Activated CD4-positive, alpha-beta memory T cell treated with anti-CD3 and anti-CD28 coated beads, Interleukin-2, amount 10 ng/mL, durations not matched to agents 7 days and 5 days (primary cell): ENCODE measurements at places on chromosomes 1 and 21. TPM values are rescaled to one million over a fixed set of nuclear protein-coding genes. Genes with fewer than 3 reads are reported as not detected.

The CADM3 gene
- not detected for total RNA-seq

The OR2T2 gene
- not detected for total RNA-seq

DNA sequence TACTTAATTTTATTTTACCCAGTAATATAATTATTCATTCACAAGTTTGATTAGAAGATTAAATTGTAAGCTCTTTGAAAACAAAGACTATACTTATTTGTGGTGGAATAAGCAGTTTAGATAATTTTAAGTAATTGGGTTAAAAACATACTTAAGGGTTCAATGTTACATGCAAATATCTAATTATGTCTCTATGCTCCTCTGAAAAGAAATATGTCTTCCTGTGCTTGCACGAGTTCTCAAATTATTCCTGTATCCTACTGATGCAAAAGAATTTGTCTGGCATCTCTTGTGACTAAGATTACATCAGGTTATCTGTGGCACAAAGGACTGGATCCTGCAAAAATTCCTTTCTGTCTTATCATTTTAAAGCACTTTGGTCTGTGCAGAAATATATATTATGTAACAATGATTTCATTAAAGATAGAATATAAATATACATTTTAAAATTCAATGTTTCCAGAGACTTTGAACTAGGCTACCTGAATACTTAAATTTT, 416.7 kb downstream of the COL11A1 start:
- H3K4me1 ChIP-seq = no peaks in the 10 kb centered on the region
- H3K4me3 ChIP-seq = no peak overlapping the region
- H3K36me3 ChIP-seq = no peaks in the 10 kb centered on the region
- no peaks in the 10 kb centered on the region for H3K27me3 ChIP-seq
- DNase-seq = no peak
- H3K27ac ChIP-seq = no peak overlapping the region

The KPRP gene
- total RNA-seq = not detected

DNA sequence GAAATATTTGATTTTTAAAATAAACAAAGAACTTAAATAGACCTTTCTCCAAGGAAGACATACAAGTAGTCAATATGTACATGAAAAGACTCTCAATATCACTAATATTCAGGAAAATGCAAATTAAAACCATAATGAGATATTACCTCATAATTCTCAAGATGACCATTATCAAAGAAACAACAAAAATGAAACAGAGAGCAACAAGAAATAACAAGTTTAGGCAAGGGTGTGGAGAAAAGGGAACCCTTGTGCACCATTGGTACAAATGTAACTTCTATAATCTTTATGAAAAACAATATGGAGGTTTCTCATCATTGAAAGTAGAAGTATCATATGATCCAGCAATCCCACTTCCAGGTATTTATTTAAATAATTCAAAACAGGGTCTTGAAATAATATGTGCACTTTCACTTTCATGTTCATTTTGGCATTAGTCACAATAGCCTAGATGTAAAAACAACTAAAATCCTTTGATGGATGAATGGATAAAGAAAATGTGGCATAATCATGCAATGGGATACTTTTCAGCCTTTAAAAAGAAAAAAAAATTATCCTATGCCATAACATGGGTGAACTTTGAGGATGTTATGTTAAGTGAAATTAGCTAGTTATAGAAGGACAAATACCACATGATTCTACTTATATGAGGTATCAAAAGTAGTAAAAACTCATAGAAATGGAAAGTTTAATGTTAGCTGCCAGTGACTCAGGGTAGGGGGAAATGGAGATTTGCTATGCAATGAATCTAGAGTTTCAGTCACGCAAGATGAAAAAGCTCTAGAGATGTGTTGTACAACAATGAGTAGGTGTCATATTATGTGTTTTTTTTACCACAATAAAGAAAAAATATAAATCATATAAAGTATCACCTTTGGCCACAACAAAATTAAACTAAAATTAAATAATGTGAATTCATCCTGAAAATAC, 114.5 kb upstream of the LYPLAL1 start:
- DNase-seq = no peak
- H3K4me3 ChIP-seq = no peak overlapping the region
- no peaks in the 10 kb centered on the region for H3K27me3 ChIP-seq
- H3K36me3 ChIP-seq = no peaks in the 10 kb centered on the region
- H3K4me1 ChIP-seq = no peaks in the 10 kb centered on the region

DNA sequence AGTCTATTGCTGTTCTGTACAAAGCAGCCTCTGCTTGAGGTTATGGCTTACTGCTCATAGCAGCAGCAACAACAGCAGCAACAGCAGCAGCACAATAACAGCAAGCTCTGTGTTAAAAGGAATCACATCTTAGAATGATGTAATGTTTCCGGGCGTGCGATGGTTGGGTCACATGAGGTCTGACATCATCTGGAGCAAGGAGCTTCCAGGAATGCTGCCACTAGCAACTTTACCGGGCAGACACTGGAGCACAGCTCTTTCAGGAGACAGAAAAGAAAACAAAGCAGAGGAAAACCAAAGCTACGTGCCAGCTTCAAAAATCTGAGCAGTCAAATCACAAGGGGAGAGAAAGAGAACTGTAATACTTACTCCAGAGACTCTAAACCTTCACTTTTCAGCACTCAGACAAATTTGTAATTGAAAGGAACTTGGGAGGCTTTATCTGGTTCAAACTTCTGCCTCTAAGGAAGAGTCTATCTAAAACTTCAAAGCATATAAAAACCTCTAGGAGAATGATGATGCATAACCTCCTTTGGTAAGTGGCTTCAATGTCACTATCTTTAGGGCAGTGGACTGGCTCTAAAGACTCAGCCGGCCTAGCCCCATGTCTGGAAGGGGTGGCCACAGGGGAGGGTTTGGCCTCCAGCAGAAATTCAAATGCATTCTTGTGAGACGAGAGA, 28.3 kb upstream of the RAB3GAP2 start:
- no peaks in the 10 kb centered on the region for H3K36me3 ChIP-seq
- DNase-seq = no peak
- peaks cover 13% of the 10 kb centered on the region for H3K27me3 ChIP-seq
- H3K4me3 ChIP-seq = no peak overlapping the region
- H3K27ac ChIP-seq = no peak overlapping the region
- H3K4me1 ChIP-seq = peaks cover 1% of the 10 kb centered on the region

- H3K27me3 ChIP-seq = no peaks in the 10 kb centered on the region
- no peak overlapping the region for H3K27ac ChIP-seq
- no peak overlapping the region for H3K4me3 ChIP-seq
- H3K36me3 ChIP-seq = no peaks in the 10 kb centered on the region
- no peak for DNase-seq
Observed at GRCh38 chr1:232438476-232438875, 191.5 kb downstream of the SIPA1L2 start.

DNA sequence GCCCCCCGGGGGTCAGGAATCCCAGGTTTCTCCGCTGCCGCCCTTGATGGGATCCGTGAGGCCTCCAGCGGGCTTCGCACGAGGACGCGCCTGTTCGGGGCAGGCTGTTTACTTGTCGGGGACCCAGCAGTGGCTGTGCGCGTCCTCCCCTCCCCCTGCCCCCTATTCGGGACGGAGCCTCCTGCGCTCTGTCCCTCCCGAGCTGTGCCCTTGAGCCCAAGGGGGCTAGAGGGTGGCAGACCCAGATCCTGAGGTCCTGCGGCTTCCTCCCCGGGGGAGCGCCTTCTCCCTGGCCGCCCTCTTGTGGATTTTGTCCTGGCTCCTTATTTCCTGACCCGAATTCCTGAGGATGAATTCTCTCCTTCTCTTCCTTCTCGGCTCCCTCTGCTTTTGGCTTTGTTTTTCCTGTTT, 38.4 kb downstream of the PIK3CD start:
- peaks cover 63% of the 10 kb centered on the region for H3K4me1 ChIP-seq
- DNase-seq = no peak
- peaks cover 53% of the 10 kb centered on the region for H3K36me3 ChIP-seq
- peak overlapping the region; percentile 29 for H3K27ac ChIP-seq

- no peak for DNase-seq
- H3K4me3 ChIP-seq = no peak overlapping the region
- no peaks in the 10 kb centered on the region for H3K36me3 ChIP-seq
- no peak overlapping the region for H3K27ac ChIP-seq
Observed at GRCh38 chr1:93519199-93519829, 71.4 kb downstream of the FNBP1L start.

- no peak overlapping the region for H3K27ac ChIP-seq
- DNase-seq = no peak
- H3K4me1 ChIP-seq = peaks cover 25% of the 10 kb centered on the region
- peaks cover 23% of the 10 kb centered on the region for H3K36me3 ChIP-seq
Observed at GRCh38 chr1:1847061-1847850, 43.6 kb downstream of the GNB1 start.

- H3K27me3 ChIP-seq = no peaks in the 10 kb centered on the region
- H3K27ac ChIP-seq = no peak overlapping the region
- H3K36me3 ChIP-seq = no peaks in the 10 kb centered on the region
- H3K4me3 ChIP-seq = no peak overlapping the region
- no peaks in the 10 kb centered on the region for H3K4me1 ChIP-seq
- no peak for DNase-seq
Observed at GRCh38 chr21:15272591-15272990, 207.8 kb upstream of the NRIP1 start.

The ANKRD34A gene
- total RNA-seq = 3.7 TPM

The HRNR gene
- not detected for total RNA-seq

GRCh38 chr1:217313096-217313495, 317.8 kb downstream of the GPATCH2 start:
- no peaks in the 10 kb centered on the region for H3K27me3 ChIP-seq
- H3K27ac ChIP-seq = no peak overlapping the region
- no peak for DNase-seq
- H3K4me3 ChIP-seq = no peak overlapping the region
- no peaks in the 10 kb centered on the region for H3K4me1 ChIP-seq

DNA sequence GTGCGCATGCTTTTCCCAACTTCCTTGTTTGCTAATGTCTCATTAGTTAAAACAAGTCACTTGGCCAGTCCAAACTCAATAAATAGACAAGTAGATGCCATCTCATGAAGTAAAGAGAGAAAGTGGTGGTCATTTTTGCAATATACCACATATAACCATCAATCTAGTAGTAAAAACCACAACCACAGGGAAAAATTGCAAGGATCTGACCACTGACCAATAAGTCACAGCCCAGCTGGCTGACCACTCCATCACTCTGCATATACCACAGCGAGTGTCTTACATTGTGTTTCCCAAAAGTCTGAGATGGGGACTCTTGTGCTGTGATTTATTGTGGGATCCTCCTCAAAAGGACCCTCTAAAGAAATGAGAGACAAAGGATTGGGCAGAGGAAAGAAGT, 76.0 kb downstream of the FH start:
- no peak overlapping the region for H3K27ac ChIP-seq
- DNase-seq = no peak
- H3K4me1 ChIP-seq = no peaks in the 10 kb centered on the region
